AG04450 (cell line): ENCODE measurements at places on chromosomes 12 and 14.

DNA sequence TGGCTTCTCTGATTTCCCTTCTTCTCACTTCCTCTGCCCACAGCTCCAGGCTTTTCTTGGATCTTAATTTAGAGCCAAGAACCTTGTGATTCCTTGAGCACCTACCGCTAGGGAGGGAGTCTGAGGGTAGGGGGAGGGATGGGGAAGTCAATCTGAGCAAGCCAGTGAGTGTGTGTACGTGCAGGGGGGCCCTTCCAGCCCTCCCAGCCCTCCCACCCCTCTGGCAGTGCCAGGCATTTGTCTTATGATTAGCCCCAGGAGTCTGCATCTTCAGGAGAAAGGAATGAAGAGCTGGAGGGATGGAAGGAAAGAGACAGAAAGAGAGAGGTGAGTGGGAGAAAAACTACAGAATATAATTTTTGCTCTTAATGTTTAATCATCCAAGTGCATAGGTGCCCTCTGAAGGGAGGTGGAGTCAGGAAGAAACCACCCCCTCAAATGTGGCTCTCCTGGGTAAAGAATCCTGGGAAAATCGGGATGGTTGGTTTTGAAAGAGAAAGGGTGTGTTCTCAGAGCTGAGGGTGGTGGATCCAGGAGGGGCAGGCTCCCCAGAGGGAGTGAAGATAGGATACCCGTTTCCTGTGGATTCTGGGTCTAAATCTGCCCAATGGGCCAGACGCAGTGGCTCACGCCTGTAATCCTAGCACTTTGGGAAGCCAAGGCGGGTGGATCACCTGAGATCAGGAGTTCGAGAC, 2.1 kb downstream of the PIANP start:
- no peak for DNase-seq

GRCh38 chr12:94721173-94721572, 70.8 kb upstream of the TMCC3 start:
- no peak for DNase-seq

- DNase-seq, result no peak
Observed at GRCh38 chr12:45883187-45883586, 107.2 kb downstream of the SCAF11 start.

DNA sequence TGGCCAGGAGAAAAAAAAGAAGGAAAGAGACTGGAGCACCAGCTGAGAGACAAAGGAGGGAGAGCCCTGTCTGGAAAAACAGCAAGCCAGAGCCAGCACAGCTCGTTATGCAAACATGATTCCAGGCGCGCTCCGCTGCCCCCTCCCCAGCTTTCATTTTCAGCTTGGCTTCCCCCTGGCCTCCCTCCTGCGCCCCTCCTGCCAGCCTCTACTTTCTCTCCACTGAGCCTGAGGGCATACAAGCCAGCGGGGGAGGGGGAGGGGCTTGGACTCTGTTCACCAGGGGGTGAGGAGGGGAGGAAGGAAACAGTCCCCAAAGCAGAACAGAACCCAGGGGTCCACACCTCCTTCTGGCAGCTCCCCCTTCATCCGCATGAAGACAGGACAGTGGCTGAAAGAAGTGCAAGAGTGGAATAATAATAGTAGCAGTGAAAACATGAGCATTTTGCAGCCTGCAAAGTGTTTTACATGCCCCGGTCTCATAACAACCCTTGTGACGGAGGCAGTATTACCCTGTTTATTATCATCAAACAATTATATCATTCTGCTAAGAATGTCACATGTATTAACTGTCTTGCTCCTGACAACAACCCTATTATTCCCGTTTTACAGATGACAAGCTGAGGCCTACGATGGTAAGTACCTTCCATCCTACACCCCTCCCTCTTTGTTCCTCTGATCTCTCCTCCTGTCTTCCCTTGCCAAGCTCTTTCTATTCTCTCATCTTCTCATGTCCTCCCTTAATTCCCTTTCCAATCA, 24.2 kb downstream of the SMUG1 start:
- DNase-seq, result no peak

- DNase-seq, result peak; percentile 23
Observed at GRCh38 chr14:36238666-36239363, 62.3 kb upstream of the PTCSC3 start.

GRCh38 chr14:51396222-51396815, 156.3 kb downstream of the TMX1 start:
- peak; percentile 91 for DNase-seq

- DNase-seq, result no peak
Observed at GRCh38 chr12:54977155-54977554, 7.4 kb downstream of the TESPA1 start.

- DNase-seq, result no peak
Observed at GRCh38 chr14:102181187-102181586, 41.5 kb downstream of the WDR20 start.

GRCh38 chr12:130868412-130868811, 3.5 kb upstream of the RAN start:
- no peak for DNase-seq

DNA sequence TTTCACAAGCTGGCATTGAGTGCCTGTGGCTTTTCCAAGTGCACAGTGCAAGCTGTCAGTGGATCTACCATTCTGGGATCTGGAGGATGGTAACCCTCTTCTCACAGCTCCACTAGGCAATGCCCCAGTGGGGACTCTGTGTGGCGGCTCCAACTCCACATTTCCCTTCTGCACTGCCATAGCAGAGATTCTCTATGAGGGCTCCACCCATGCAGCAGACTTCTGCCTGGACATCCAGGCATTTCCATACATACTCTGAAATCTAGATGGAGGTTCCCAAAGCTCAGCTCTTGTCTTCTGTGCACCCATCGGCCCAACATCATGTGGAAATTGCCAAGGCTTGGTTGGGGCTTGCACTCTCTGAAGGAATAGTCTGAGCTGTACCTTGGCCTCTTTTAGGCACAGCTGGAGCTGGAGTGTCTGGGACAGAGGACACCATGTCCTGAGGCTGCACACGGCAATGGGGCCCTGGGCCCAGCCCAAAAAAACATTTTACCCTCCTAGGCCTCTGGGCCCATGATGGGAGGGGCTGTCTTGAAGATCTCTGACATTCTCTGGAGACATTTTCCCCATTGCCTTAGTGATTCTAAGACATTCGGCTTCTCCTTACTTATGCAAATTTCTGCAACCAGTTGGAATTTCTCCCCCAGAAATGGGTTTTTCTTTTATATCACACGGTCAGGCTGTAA, 313.3 kb upstream of the SFSWAP start:
- no peak for DNase-seq

- DNase-seq, result peak; percentile 47
Observed at GRCh38 chr14:30610787-30611343, 11.3 kb upstream of the SCFD1 start.

GRCh38 chr12:23141335-23141734, 516.4 kb downstream of the ETNK1 start:
- no peak for DNase-seq
